ENCODE measurements at places on chromosomes 3 and 15. TPM values are rescaled to one million over a fixed set of nuclear protein-coding genes. Genes with fewer than 3 reads are reported as not detected.
A peak's percentile ranks its signal among the peaks of the same experiment; 100 is the strongest.

- peak; percentile 57 for DNase-seq
These were observed 44.8 kb downstream of the CCDC12 start for GRCh38 chr3:46931631-46932331.

GRCh38 chr15:85504749-85505676 lies 124.6 kb downstream of the AKAP13 start:
- no peak for DNase-seq

Gene CLDN11
- polyA plus RNA-seq, result not detected

DNA sequence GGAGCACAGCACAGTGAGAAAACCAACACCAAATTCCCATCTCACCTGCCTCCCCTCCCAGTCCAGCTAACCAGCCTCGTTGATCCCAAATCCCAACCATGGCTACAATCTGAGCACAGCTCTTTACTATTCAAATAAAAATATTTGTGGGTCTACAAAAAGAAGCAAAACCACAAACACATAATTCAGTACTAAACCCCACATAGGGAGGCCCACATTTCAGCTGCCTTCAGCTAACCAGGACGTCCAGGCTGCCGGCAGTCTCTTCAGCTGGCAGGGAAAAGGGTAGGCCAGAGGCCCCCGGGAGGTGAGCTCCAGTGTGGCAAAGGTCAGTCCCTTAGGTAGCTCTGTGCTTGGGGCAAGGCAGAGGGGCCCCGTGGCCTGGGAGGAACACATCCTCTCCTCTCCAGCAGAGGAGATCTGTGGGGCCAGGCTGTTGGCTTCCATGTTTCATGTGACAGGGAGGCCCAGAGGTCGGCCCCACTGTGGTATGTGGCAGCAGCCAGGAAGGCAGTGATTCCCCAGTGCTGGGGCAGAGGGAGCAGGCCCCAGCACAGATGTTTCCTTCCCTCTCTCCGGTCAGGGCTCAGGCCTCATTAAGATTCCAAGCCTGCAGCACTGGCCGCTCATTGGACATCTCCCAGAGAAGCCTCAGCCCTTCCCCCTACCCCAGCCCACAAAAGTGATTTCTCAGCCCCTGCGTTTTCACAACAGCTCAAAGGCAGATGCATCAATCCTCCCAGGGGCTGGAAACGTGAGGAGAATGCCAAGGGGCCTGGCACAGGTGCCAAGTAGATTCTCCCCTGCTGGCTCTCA lies 381.4 kb downstream of the NTRK3 start:
- no peak for DNase-seq

- no peak for DNase-seq
These were observed 5.3 kb downstream of the RAF1 start for GRCh38 chr3:12658593-12659058.

GRCh38 chr15:29593111-29593510 lies 229.2 kb downstream of the TJP1 start:
- DNase-seq, result no peak

GRCh38 chr3:195508185-195508584 lies 34.9 kb downstream of the PPP1R2 start:
- DNase-seq, result no peak

Gene ADCY5
- not detected for polyA plus RNA-seq

GRCh38 chr15:69482686-69483256 lies 30.2 kb downstream of the RPLP1 start:
- DNase-seq, result no peak

DNA sequence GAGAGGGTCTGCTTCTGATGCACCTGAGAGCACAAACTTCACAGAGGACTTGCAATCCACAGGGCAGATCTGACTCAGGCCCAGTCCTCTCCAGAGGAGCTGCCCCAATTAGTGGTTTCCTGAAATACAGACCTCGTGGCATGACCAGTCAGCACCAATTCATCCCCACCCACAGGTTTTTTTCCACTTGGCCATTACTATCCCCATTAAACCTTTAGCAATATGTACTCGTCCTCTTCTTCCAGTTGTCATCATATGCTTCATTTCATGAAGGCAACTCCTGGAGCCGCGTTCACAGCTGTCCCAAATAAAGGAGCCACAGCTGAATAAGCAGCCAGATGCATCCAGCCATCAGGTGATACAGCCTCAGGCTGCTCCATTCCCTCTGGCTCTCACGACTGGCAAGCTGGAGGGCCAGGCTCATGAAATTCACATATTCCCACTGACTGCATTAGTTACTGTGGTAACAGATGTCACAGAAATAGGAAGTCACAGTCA lies 163.1 kb downstream of the FMN1 start:
- DNase-seq, result no peak

DNA sequence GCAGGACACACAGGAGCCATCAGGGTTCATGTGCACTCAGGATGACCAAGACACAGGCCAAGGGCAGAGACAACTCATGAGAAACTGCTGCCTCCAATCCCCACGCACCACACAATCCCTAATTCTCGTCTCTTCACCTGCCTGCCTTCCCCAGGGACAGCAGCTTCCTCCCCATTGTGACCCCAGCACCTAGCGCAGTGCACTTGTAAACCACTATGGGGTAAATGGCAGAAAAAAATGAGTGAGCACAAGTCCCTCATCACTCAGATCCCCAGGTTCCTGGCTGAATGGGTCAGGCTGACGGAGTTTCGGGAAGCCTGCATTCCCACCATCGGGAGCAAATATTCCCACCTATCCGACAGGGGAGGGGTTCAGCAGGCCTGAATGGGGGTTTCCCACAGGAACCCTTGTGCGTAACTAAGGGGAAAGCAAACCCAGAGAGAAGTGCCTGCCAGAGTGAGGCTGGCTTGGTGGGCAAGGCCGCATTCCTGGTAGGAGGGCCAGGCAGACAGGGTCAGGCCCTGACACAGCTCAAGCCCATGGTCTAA lies 18.8 kb downstream of the PLXNB1 start:
- no peak for DNase-seq

- DNase-seq, result peak; percentile 73
These were observed 32.2 kb downstream of the MCTP2 start for GRCh38 chr15:94263341-94264273.

GRCh38 chr3:14652-15051 lies 181.9 kb upstream of the CHL1 start:
- DNase-seq, result no peak

Gene CLRN1
- polyA plus RNA-seq, result not detected

DNA sequence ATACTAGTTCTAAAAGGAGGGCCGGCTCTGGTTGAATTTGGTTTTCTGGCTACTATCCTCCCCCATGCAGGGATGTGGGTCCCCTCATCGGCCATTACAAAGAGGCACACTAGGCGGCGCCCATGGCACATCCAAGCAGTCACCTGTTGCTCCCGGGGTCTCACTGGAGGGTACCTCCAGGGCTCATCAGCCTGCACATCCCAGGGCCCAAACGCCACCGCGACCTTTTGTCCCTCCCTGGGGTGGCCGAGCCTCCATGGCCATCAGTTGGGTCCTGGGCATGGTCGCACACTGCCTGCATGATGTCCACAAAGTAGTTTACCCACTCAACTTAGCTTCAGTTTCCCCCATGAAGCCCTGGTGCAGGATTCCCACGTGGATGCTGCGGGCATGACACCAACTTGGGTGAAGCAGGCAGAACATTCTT lies 28.3 kb downstream of the IDH3A start:
- no peak for DNase-seq

Gene GOLGA8S
- not detected for polyA plus RNA-seq

DNA sequence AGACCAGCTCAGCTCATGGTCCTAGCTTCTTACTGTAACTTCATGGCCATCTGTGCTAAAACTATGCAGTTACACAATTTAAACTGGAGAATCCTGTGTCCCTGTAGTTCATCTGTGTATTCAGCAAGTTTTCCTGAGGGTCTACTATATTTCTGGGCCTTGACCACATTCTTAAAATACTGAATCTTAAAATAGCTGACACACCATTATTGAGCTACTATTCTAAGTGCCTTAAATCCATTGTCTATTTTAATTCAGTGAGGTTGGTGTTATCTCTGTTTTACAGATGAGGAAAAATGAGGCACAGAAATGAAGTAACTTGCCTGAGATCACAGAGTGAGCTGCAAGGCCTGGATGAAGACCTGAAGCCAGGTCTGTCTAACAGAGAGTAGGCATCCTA lies 22.0 kb downstream of the MYLK start:
- DNase-seq, result no peak

Gene LRRC34
- polyA plus RNA-seq, result 3.7 TPM

Gene CPNE9
- polyA plus RNA-seq, result not detected

DNA sequence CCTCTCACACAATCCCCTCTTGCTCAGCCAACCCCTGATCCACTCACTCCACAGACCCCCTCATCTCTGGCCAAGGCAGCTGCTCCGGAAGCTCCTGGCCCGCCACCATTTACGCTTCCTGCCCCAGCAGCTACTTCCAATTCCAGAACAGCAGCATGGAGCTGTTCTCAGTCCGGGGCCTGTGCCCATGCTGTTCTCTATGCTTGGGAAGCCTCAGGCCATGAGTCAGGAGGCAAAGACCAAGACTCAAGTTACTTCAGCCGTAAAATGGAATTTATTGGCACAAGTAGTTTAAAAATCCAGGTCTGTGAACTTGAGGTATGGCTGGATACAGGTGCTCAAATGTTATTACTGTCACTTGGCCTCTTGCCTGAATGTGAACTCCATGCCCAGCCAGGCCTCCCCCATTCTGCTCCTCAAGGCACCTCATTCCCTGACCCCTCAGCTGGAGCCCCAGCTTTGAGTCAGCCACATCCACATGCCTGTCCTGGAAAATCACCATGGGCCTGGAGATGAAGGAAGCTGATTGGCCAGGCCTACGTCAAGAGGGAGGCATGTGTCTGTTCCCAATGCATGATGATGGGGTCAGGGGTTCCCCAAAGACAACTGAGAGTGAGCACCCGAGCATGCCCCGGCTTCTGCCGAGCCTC lies 31.4 kb upstream of the CACNA2D2 start:
- no peak for DNase-seq

Gene CAMP
- 3.7 TPM for polyA plus RNA-seq

DNA sequence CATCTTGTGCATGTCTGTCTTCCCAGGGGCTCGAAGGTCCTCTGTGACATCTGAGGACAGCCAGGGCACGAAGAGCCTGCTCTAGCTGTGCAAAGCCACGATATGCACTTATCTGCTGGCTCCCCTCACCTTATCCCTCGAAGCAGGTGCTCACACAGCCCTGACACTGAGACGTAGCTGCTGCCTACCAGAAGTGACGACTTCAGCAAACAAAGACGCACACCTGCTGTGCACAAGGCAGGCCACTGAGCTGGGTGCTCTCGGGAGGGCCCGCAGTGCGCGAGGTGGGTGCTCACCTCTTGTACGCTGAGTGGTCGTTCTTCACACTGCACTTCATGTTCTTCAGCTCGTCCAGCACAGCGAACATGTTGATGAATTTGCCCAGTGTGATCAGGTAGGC lies 37.3 kb downstream of the CYFIP1 start:
- no peak for DNase-seq

GRCh38 chr3:172592898-172593669 lies 69.9 kb upstream of the TNFSF10 start:
- no peak for DNase-seq

Gene SAMMSON
- polyA plus RNA-seq, result not detected

Gene STAG1
- 20.3 TPM for polyA plus RNA-seq

DNA sequence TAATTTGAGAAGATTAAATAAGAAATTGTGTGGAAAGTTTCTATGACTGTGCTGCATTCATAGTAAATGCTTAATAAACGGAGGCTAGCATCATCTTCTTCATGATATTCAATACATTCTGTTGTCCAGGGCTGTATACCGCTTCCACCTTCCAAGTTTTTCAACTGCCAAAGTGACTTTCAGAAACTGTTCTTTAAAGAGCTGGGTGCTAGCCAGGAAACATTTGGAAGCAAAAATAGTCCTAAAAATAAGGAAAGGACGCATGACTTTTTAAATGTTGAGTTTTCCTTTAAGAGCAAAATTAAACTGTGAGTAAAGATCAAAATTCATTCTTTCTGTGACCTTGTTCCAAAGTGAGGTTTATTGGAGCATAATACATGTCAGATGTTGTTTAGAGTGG lies 9.4 kb upstream of the ERC2 start:
- DNase-seq, result no peak

DNA sequence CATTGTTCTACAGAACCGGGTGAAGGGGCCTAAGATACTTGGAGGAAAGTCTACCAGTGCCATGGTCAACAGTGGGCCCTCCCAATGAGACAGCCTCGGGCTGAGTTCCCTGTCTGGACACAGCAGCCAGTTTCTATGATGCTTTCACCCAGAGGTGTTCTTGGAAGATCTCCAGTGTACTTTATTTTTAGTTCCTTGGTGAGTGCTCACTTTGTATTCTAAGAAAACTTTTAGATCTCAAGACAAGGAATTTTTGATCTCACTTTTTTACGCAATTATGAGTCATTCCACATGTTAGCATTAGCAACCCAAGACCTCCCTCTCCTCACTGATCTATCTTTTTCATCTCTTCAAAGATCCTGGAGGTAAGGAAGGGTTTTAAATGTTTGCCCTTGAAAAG lies 287.7 kb downstream of the RORA start:
- no peak for DNase-seq

DNA sequence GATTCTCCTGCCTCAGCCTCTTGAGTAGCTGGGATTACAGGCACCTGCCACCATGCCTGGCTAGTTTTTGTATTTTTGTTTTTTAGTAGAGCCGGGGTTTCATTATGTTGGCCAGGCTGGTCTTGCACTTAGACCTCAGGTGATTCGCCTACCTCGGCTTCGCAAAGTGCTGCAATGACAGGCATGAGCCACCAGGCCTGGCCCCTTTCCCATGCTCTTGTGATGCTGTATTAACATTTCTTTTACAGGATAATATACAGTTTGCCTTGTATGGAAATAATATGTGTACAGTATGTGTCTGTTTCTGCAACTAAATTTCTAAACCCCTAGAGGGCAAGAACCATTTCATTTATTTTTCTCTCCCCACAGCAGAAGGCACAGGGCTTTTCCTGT lies 37.8 kb downstream of the SCG5 start:
- DNase-seq, result no peak
